A549 treated with DMSO at 1 μM for 4 hours (cell line): ENCODE measurements at places on chromosomes 4 and X. TPM values are rescaled to one million over a fixed set of nuclear protein-coding genes. Genes with fewer than 3 reads are reported as not detected.

The SERPINA7 gene
- total RNA-seq: not detected in 5 replicates

The SLC2A9 gene
- 0.23 to 0.84 TPM (median 0.36 TPM) in 5 replicates for total RNA-seq

The TCEAL6 gene
- total RNA-seq: not detected in 5 replicates

The CCSER1 gene
- not detected in 5 replicates for total RNA-seq

The FGF5 gene
- 0.20 to 1.0 TPM (median 0.61 TPM) in 5 replicates for total RNA-seq

The MEPE gene
- total RNA-seq: not detected in 5 replicates

The RNF128 gene
- 0.05 to 0.09 TPM (median 0.08 TPM) in 3 of 5 replicates, not detected in the others for total RNA-seq

The MAGEE1 gene
- total RNA-seq: 3.7 to 5.4 TPM (median 5.3 TPM) in 5 replicates

The MAPK10 gene
- 0.34 to 0.68 TPM (median 0.45 TPM) in 5 replicates for total RNA-seq

The SOWAHD gene
- total RNA-seq: 0.09 to 0.14 TPM (median 0.10 TPM) in 4 of 5 replicates, not detected in the other

The PDE6B gene
- not detected in 5 replicates for total RNA-seq

The VEGFD gene
- total RNA-seq: 0.42 to 0.88 TPM (median 0.53 TPM) in 5 replicates

The JCHAIN gene
- total RNA-seq: 0.07 to 0.16 TPM (median 0.10 TPM) in 3 of 5 replicates, not detected in the others

The LRAT gene
- 0.05 to 0.12 TPM (median 0.09 TPM) in 4 of 5 replicates, not detected in the other for total RNA-seq

The GRK4 gene
- 1.1 to 1.9 TPM (median 1.4 TPM) in 5 replicates for total RNA-seq

The PDLIM3 gene
- 0.10 to 0.32 TPM (median 0.26 TPM) in 5 replicates for total RNA-seq

The FAM9B gene
- total RNA-seq: not detected in 5 replicates

The SMIM9 gene
- not detected in 5 replicates for total RNA-seq

The C4orf50 gene
- not detected in 5 replicates for total RNA-seq

The TBC1D25 gene
- 10.6 to 11.8 TPM (median 10.7 TPM) in 5 replicates for total RNA-seq

The TXK gene
- total RNA-seq: 0.11 to 0.28 TPM (median 0.25 TPM) in 5 replicates

The ADH1C gene
- total RNA-seq: not detected in 5 replicates

The TEX11 gene
- not detected in 5 replicates for total RNA-seq

The COL4A6 gene
- 15.4 to 18.3 TPM (median 17.5 TPM) in 5 replicates for total RNA-seq

The SNX12 gene
- total RNA-seq: 77.9 to 81.7 TPM (median 80.3 TPM) in 5 replicates

The CENPVL2 gene
- total RNA-seq: not detected in 5 replicates

The SSX3 gene
- total RNA-seq: not detected in 5 replicates

The UGT2B15 gene
- total RNA-seq: 0.06 to 0.11 TPM (median 0.08 TPM) in 4 of 5 replicates, not detected in the other

The PDZD4 gene
- 3.2 to 4.1 TPM (median 3.4 TPM) in 5 replicates for total RNA-seq

The ARAF gene
- total RNA-seq: 52.8 to 63.9 TPM (median 55.5 TPM) in 5 replicates

The CTAG1B gene
- not detected in 5 replicates for total RNA-seq

The GLRA2 gene
- not detected in 5 replicates for total RNA-seq

The TMEM47 gene
- 0.56 to 1.1 TPM (median 0.84 TPM) in 5 replicates for total RNA-seq

The NAA11 gene
- total RNA-seq: not detected in 5 replicates

The ADRA2C gene
- 6.9 to 11.8 TPM (median 11.3 TPM) in 5 replicates for total RNA-seq

The RHOXF2 gene
- not detected in 5 replicates for total RNA-seq

The SMR3B gene
- not detected in 5 replicates for total RNA-seq

The TGIF2LX gene
- not detected in 5 replicates for total RNA-seq

The PDGFRA gene
- 0.38 to 0.96 TPM (median 0.66 TPM) in 5 replicates for total RNA-seq

The TENM3 gene
- total RNA-seq: 0.92 to 2.4 TPM (median 1.6 TPM) in 5 replicates

The ANXA3 gene
- 57.8 to 68.9 TPM (median 63.1 TPM) in 5 replicates for total RNA-seq

The ANOS1 gene
- total RNA-seq: 0.03 to 0.09 TPM (median 0.05 TPM) in 3 of 5 replicates, not detected in the others

The UNC5C gene
- total RNA-seq: 0.01 to 0.02 TPM in 2 of 5 replicates, not detected in the others

The PASD1 gene
- total RNA-seq: not detected in 5 replicates

The PRDX4 gene
- total RNA-seq: 246 to 289 TPM (median 271 TPM) in 5 replicates

The CXCL13 gene
- not detected in 5 replicates for total RNA-seq

The MAGEA11 gene
- not detected in 5 replicates for total RNA-seq

The SYNPO2 gene
- total RNA-seq: 0.83 to 1.8 TPM (median 1.6 TPM) in 5 replicates

The RNF212 gene
- 1.9 to 2.8 TPM (median 2.7 TPM) in 5 replicates for total RNA-seq

The REPS2 gene
- 0.45 to 0.89 TPM (median 0.82 TPM) in 5 replicates for total RNA-seq

The TEX13C gene
- 0.01 TPM in 1 of 5 replicates, not detected in the others for total RNA-seq

The TET2 gene
- 1.8 to 3.0 TPM (median 2.6 TPM) in 5 replicates for total RNA-seq
